ENCODE measurements at places on chromosomes 11 and 22.

DNA sequence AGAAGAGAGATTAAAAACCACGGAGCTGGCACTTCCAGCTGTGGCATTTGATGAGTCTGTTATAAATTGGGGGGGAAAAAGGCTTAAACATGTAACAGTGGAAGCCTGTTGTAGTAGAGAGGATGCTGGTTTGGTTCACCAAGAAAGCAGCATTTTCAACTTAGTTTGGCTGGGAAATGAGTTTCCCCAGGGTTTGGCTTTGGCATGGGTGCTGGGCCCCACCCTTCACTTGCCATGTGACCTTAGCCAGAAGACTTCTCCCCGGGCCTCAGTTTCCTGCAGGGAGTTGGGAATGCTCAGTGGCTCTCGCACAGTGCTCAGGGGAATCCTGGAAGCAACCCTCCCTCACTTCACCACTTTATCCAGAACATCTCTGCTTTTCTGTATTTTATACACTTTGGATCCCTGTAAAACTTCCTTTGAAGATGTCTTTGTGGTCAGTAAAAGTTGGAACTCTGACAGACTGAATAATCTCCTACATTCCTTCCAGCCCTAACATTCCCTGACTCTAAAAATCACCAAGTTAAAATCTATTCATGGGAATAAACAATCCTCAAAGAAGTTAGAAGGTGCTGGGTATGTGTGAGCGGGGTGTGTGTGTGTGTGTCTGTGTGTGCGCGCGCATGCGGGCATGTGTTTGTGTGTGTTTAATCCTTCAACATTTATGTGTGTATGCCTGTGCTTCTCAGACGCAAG lies 166.0 kb downstream of the TENM4 start:
- no peak for DNase-seq

- no peak for DNase-seq
These were observed 8.9 kb downstream of the ZNRF3 start for GRCh38 chr22:28892175-28892731.

DNA sequence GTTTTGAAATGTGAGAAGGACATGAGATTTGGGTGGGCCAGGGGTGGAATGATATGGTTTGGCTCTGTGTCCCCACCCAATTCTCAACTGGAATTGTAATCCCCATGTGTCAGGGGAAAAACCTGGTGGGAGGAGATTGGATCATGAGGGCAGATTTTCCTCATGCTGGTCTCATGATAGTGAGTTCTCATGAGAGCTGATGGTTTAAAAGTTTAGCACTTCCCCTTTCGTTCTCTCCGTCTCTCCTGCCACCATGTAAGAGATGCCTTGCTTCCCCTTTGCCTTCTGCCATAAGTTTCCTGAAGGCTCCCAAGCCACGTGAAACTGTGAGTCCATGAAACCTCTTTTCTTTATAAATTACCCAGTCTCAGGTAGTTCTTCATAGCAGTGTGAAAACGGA lies 113.5 kb downstream of the FCHSD2 start:
- no peak for DNase-seq

DNA sequence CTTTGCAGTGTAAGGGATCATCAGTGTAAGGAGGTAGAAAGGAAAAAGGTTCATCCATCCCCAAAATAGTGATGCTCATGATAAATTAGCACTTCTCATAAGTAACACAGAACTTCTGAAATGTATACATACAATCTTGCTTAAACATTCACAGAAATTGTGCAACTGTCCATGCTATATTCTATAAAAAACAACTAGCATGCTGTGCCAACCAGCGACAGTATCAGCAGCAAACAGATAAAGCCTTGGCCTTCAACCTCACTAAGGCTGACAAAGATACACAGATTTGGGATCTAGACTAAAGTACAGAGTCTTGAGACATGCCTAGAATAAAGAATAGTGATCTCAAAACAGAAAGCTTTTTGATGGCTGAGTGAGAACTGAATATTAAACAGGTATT lies 74.1 kb upstream of the CHRM4 start:
- DNase-seq = no peak

- no peak for DNase-seq
These were observed 265.4 kb upstream of the B3GAT1 start for GRCh38 chr11:134677397-134677822.

Data from CD4-positive, alpha-beta T cell treated with Interleukin-4 for 4 hours (primary cell).